M059J (cell line): ENCODE measurements at places on chromosomes 11 and 22. TPM values are rescaled to one million over a fixed set of nuclear protein-coding genes. Genes with fewer than 3 reads are reported as not detected.

Gene OR5B21
- not detected in 2 replicates for total RNA-seq

Gene OR5B2
- not detected in 2 replicates for total RNA-seq

DNA sequence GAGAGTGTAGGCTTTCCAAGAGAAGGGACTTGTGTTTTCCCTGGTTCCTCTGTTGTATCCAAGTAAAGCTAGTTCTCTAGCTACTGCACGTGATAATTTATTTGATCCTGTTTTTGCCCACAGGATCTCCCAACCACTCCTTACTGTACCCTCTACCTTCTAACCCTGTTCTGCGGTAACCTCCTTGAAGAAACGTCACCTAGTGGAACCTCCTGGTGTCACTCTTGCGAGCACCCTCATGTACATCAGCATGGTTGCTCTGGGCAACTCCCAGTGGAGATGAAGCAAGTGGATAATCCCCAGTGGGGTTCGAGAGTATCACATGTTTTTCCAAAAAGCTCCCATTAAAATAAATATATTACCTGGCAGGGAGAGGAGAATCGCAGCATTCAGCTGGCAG lies 108.9 kb upstream of the CLMP start:
- DNase-seq, result no peak

DNA sequence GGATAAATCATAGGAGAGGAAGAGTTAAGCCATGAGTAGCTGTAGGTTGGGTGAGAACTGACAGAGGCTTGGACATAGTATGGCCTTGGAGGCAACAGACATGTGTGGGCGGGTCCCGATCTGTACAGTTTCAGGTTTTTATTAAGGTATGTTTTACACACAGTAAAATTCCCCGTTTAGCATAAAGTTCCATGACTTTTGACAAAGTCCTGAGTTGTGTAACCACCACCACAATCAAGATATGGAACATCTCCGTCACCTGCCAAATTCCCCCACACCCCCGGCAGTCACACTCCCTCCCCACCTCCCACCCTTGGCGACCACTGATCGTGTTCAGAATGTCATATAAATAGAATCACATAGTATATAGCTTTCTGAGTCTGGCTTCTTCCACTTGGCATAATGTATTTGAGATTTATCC lies 68.1 kb downstream of the GRIK4 start:
- no peak for DNase-seq

- peak; percentile 33 for DNase-seq
Measured at GRCh38 chr22:39530692-39531331, 1.7 kb downstream of the RPS19BP1 start.

Gene C11orf16
- total RNA-seq, result not detected in 2 replicates

DNA sequence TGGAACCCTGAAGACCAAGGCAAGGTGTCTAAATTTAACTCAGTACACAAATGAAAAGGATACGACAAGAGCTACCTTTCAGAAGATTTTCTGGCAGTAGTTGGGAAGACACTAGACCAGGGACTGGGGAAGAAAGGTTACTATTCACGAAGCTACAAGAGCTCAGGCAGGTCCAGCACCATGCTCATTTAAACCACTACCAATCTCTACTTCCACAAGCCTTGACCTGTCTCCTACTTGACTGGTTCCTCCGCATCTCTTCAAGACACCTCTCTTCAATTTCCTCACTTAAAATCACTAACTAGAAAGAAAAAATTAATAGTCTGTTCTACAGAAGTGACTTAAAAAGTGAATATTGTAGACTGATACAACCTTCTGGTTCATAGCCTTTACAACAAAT lies 22.9 kb downstream of the TCF20 start:
- no peak for DNase-seq

DNA sequence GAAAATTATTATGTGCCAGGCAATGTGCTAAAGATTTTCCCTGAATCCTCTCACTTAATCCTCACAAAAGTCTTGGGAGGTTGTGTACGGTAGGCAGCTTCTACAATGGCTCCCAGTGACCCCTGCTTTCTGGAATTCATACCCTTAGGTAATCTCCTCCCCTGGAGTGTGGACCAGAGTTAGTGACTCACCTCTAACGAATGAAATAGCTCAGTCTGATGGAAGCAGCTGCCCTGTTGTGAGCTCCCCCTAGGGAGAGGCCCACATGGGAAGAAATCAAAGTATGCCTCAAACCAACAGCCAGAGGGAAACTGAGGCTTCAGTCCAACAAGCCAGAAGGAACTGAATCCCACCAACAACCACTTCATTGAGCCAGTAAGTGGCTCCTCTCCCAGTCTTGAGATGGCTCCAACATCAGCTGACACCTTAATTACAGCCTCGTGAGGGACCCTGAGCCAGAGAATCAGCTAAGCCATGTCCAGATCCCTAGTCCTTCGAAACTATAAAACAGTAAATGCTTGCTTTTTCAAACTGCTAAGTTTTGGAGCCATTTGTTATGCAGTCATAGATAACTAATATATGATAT lies 98.9 kb upstream of the ISX start:
- peak; percentile 84 for DNase-seq

Gene RBFOX2
- total RNA-seq, result 59.6 and 78.5 TPM in 2 replicates

Gene UBQLN3
- not detected in 2 replicates for total RNA-seq

GRCh38 chr11:92628401-92629292 lies 340.8 kb upstream of the MTNR1B start:
- DNase-seq, result peak; percentile 38

DNA sequence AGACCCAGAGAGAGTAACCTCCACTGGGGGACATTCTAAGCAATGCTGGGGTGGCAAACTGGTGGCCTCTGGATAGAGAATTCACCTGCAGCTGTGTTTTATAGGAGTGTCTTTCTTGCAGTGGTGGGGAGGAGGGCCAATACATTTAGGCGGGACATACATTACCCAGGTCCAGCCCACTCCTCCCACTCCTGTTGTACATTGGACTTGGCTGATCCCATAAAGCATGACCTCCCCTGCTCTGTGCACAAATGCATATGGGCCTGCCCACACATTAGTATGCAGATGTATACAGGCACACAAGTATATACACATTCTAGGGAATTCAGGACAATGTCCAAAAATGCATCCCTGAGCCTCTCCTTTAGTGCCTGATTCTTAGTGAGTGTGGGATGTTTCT lies 99.1 kb downstream of the RRAS2 start:
- no peak for DNase-seq

DNA sequence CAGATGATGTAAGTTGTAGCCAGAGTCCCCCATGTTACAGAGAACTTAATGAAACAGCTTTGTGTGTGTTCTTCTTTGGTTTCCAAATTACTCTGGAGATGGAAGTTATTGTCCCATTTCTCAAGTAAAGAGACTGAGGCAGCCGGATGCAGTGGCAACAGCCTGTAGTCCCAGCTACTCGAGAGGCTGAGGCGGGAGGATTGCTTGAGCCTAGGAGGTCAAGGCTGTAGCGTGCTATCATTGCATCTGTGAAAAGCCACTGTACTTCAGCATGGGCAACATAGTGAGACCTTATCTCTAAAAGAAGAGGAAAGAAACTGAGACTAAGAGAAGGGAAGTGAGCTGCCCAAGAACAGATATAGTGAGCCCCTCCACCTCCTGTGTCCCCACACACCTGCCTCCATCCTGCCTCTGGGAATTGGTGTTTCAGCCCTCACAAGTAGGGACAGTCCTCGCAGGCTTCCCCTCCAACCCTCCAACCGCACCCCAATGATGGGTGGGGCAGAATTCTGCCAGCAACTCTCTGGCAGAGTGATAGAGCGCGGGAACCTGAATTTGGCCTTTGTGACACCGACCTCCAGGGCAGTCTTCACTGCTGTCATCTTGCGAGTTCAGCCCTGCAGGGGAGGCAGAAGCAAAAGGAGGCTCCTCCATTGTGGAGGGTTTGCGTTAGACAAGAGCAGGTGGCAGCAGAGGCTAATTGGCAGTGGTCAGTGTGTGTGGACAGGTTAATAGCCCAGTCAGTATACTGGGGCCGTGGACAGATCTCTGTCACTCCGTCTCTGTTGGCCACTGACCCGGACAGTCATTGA lies 1.6 kb downstream of the PDXP start:
- no peak for DNase-seq

- DNase-seq, result no peak
Measured at GRCh38 chr22:20165421-20165820, 14.6 kb upstream of the CCDC188 start.

- no peak for DNase-seq
Measured at GRCh38 chr11:118092907-118093571, 6.3 kb upstream of the SMIM35 start.

- DNase-seq, result no peak
Measured at GRCh38 chr22:24579258-24579601, 13.6 kb downstream of the LRRC75B start.

GRCh38 chr11:9219572-9219971 lies 45.6 kb downstream of the DENND5A start:
- peak; percentile 70 for DNase-seq

DNA sequence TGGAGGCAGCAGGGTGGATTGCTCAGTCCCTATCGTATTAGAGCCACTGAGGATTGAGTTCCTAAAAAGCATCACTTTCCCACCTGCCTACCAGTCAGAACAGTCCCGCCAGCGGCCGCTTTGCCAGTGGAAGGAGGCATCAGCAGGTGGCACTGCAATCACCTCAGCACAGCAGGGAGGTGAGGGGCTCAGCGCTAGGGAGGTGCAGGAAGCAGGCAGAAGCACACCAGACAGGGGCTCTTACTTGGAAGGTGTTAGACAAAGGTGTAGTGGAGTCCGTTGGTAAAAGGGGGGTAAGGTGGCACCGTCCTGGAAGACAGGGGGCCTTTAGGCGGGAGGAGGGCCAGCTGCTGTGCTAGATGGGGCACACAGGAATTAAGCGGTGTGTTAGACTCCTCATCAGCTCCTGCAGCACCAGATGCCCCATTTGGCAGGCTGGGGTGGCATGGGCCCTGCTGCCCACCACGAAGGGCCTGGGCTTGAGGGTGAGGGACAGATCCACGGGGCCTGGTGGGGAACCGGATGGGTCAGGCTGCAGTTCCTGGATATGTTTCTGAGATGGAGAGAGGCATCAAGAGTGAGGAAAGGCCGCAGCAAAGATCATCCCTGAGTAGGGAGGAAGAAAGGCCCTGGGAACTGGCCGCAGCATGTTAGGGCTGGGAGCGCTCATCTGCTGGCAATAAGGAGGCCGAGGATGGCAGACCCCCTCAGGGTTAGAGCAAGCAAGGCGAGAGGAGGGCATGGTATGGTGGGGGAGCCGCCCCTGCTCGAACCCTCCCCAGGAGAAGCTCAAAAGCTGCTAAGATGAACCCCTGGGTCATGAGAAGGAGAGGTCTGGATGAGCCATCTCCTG lies 42.5 kb downstream of the C11orf58 start:
- DNase-seq, result no peak

DNA sequence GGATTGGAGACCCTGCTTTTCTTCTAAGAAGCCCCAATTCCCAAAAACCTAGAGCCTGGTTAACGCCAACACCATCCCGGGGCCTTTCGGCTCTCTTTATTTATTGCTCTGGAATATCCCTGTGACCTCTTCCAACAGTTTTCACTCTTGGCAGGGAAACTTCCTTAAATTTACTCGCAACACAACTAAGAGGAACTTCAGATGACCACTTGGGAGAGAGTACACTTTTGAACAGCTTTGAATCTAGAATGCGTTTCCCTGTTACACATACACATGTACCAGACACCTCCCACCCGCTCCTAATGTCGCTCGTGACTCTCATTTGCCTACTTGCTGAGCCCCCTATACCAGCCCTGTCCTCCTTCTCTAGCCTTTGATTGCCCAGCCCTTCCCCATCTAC lies 19.4 kb downstream of the TUBA8 start:
- DNase-seq, result no peak

GRCh38 chr11:78946945-78947902 lies 372.6 kb upstream of the NARS2 start:
- no peak for DNase-seq

Gene MISFA
- not detected in 2 replicates for total RNA-seq

GRCh38 chr11:91872243-91872642 lies 352.4 kb upstream of the FAT3 start:
- DNase-seq, result peak; percentile 34

DNA sequence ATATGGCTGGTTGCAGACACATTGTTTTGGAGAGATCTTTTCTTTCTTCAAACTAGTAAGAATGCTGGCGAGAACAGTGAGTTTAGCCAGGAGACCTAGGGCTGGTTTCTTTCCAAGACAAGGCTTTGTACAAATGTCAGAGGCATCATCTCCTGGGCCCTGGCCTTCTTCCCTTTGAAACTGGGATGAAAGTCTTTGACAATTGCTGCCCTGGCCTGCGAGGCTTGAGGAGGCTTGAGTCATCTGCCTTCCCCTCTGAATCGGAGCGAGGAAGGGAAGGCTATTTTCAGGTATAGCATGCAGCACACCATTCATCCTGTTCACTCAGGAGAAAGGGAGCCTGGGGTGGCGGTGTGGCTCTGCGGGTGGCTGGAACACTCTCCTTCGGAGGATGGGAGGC lies 21.5 kb upstream of the PARVG start:
- DNase-seq, result no peak

Gene GAL3ST1
- not detected in 2 replicates for total RNA-seq

DNA sequence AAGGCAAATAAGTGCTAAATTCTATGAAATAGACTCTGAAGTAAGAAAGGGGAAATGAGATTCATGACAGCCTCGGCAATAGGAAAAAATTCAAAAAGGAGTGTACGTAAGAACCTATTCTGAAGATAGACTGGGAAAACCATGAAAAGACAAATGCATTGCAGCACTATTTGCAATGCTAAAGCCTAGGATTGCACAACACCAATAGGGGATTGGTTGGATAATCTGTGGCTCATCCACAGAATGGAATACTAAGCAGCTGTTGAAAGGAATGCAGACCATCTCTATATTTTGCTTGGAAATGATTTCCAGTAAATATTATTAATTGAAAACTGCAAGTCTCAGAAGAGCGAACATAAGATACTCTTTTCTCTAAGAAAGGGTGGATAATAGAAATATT lies 91.7 kb upstream of the CLMP start:
- no peak for DNase-seq

DNA sequence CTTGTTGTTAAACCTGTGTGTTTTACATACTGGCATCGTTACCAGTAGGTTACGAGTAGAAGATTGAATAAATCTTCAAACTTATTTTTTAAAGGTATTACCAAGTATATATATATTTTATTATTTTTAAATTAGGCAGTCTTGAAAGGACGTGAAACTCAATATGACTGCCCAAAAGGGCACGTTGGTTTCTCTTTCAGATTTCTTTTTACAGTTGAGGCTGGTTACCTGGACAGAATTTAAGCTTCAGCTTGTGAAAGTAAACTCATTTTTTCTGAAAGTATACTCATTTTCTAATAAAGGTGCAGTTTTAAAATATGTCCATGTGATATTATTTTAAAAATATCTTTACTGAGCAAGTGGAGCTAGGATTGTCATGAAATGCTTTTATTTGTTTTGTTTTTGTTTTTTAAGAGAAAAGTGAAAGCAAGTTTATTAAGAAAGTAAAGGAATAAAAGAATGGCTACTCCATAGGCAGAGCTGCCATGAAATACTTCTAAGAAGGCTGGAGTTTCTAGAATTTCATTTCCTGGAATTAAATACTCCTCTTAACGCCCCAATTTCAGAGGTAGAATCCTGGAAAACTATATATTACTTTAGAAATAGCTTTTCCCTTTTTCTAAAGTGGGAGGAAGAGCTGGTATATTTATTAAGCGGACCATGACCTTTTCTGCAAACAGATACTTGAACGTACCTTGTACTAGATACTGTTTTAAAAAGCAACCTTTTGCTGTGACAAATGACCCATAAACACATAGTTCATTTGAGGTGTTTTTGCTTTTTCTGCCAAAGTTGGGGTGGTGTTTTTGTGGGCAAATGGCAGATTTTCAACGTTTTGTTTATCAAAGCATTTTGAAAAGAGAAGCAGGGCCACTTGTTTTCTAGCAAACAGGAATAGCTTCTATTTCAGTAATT lies 1.9 kb downstream of the FBXO7 start:
- no peak for DNase-seq

GRCh38 chr22:48365386-48365785 lies 1462.3 kb downstream of the BRD1 start:
- no peak for DNase-seq

Gene SLC35F2
- total RNA-seq, result 26.4 and 33.4 TPM in 2 replicates

- DNase-seq, result no peak
Measured at GRCh38 chr11:22256876-22257275, 64.0 kb downstream of the ANO5 start.
